Mesendoderm (in vitro differentiated cells): ENCODE measurements at places on chromosomes 11 and 22.
A peak's percentile ranks its signal among the peaks of the same experiment; 100 is the strongest.

DNA sequence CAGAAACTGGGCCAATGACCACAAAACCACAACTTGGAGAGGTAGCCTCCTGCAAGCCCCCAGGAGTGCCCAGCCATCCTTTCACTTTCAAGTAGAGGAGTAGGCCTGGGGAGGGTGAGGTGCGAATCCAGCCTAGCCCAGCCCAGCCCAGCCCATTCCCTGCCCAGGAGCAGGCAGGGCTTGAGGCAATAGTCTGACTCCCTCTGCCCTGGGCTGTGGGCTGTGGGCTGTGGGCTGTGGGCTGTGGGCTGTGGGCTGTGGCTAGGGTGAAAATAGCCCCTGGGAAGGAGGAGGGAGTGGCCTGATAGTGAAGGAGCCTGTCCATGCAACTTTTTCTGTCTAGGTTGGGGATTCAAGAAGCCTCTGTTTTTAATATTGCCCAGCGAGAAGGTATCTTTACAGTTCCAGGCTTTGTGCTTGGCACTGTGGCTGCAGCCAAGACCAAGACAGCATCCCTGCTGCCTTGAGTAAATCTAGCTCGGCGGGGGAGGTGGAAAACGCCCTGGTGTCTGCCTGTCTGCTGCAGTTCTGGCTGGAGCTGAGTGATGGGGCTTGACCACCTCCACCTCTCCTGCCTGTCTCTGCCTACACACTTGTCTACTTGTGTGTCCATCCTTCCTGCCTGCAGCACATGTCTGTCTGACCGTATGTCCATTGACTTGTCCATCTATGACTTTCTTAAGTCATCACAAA is 40.7 kb downstream of the LMO1 start:
- DNase-seq, result no peak
- no peak overlapping the region for H3K4me3 ChIP-seq
- no peaks in the 10 kb centered on the region for H3K4me1 ChIP-seq
- H3K27ac ChIP-seq, result no peak overlapping the region
- H3K27me3 ChIP-seq, result no peaks in the 10 kb centered on the region
- H3K36me3 ChIP-seq, result no peaks in the 10 kb centered on the region

DNA sequence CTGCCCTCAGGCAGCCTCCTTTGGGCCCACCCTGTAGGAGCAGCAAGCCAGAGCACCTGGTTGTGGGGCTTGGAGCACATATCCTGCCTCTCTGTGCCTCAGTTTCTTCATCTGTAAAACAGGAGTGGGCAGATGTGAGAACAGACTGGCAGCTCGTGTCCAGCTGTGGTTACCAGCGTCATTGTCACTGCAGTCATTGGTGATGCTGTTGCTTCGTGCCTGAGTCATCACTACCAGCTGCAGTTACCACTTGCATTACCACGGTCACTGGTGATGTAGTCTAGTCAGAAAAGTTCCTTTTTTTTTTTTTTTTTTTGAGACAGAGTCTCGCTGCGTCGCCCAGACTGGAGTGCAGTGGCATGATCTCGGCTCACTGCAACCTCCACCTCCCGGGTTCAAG is 20.4 kb downstream of the RSPH14 start:
- H3K4me1 ChIP-seq, result no peaks in the 10 kb centered on the region
- H3K4me3 ChIP-seq, result no peak overlapping the region
- DNase-seq, result no peak
- no peak overlapping the region for H3K27ac ChIP-seq
- H3K36me3 ChIP-seq, result no peaks in the 10 kb centered on the region

GRCh38 chr11:70619591-70619990 is 221.3 kb downstream of the CTTN start:
- no peak overlapping the region for H3K4me3 ChIP-seq
- H3K27ac ChIP-seq, result no peak overlapping the region
- H3K36me3 ChIP-seq, result no peaks in the 10 kb centered on the region
- no peaks in the 10 kb centered on the region for H3K4me1 ChIP-seq
- no peaks in the 10 kb centered on the region for H3K27me3 ChIP-seq

GRCh38 chr22:32661296-32661695 is 140.2 kb upstream of the TIMP3 start:
- no peak overlapping the region for H3K4me3 ChIP-seq
- H3K27ac ChIP-seq, result no peak overlapping the region

DNA sequence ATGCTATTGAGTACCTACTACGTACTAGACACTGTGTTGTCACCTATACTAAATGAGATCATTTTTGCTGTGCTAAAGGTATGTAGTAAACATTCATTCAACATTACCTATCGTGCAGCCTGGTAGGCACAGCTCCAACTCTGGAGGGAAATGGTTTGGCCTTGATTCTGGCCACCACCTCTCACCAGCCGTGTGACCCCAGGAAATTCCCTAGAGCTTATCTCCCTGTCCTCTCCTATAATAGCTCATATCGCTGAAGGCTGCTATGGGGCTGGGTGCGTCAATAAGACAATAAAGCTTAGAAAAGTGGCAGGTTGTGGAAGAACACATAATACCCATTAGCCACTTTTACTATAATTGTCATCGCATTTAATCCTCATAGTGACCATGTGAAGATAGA is 107.5 kb downstream of the MYO18B start:
- no peaks in the 10 kb centered on the region for H3K36me3 ChIP-seq
- H3K4me1 ChIP-seq, result no peaks in the 10 kb centered on the region
- no peak overlapping the region for H3K4me3 ChIP-seq
- DNase-seq, result no peak
- H3K27me3 ChIP-seq, result no peaks in the 10 kb centered on the region
- no peak overlapping the region for H3K27ac ChIP-seq

DNA sequence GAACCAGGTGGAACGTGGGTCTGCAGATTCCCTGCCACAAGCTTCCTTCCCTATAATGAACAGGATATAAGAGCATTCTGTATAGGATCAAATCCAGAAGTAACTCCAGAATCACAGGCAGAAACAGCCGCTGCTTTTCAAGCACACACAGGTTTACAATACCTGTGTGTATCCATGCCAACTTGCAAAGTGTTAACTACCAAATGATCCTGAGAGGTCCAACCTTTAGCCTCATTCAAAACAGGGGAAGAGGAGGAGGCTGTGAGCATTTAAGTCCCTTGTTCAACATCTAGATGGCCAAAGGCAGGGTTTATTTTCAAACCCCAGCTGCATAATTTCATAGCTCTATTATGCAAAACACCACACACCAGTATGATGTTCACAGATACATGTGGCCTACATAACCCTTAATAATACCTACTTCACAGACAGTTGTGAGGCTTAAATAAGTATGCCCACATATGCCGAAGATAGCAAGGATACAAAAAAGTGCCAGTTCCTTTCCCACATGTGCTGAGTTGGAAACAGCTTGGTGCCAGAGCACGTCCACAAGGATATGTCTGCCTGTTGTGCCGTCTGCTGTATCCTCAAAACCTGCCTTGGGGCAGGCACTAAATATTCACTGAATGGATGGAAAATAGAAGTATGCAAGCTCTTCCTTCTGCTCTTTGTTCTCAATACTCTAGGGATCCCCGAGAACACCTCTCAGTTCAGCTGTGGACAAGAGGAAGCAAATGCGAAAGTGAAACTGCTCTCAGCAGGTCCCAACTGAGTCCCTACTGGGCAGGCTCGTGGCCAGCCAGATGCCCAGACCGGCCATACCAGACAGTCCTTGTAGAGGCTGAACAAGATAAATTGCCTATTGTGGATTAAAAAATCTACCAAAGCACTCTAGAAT is 66.8 kb downstream of the LARGE1 start:
- peaks cover 16% of the 10 kb centered on the region for H3K4me1 ChIP-seq
- no peak overlapping the region for H3K4me3 ChIP-seq
- H3K27ac ChIP-seq, result no peak overlapping the region
- no peaks in the 10 kb centered on the region for H3K36me3 ChIP-seq
- no peaks in the 10 kb centered on the region for H3K27me3 ChIP-seq
- no peak for DNase-seq

- DNase-seq, result no peak
- no peaks in the 10 kb centered on the region for H3K36me3 ChIP-seq
- no peaks in the 10 kb centered on the region for H3K27me3 ChIP-seq
- no peaks in the 10 kb centered on the region for H3K4me1 ChIP-seq
- no peak overlapping the region for H3K27ac ChIP-seq
- no peak overlapping the region for H3K4me3 ChIP-seq
Measured at GRCh38 chr11:1834062-1834610, 654 bp upstream of the SYT8 start.

DNA sequence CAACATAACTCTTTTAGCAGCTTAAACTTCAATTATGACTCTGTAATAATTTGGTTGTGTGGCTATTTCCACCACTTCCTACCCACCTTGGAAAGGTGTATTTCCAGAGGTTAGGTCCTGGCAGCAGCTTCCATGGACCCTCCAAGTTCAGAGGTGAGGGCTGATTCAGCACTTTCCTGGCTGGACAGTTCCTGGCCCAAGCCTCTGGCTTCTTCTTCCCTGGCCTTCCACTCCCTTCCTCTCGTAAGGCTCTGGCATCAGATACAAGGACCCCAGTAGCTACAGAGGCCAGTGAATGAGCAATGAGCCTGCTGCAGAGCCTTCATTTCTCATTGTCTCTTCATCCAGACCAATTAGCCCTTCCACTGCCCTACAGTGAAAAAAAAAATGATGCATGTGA is 98.1 kb upstream of the KIRREL3 start:
- no peak overlapping the region for H3K4me3 ChIP-seq
- no peak overlapping the region for H3K27ac ChIP-seq
- peak; percentile 54 for DNase-seq
- no peaks in the 10 kb centered on the region for H3K4me1 ChIP-seq
- H3K36me3 ChIP-seq, result no peaks in the 10 kb centered on the region

DNA sequence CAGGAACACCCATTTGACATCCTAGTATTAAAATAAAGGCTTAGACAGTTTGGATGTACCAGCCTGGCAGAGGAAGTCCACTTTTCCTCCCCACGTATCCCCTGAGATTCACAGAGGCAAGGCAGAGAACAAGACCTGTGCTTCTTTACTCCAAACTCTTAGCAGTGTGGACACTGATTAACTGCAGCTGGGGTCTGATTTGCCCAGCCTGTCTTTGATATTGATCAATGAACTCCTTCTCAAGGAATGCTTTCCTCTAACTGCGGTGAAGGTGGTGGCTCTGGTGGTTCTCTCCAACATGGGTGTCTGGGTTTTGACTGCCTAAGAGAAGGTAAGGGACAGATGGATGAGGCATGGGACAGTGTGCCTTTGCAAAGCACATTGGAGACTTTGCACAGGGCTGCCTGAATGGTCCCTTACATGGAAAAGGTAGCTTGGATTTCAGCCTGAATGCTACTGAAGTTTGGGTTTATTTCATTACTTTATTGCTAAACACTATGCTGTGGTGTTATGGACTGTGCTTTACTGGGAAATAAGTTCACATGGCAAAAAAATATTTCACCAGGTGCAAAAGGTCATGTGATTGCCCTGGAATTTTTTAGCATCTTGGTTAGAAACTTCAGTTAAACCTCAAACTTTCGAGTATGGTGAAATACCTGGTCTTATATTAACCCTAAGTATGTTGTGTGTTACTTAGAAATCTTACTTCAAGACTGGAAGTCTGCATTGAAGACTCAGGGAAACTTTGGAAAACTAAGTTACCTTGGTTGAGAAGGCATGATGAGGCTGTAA is 1.8 kb downstream of the GAS2 start:
- H3K27me3 ChIP-seq, result peaks cover 4% of the 10 kb centered on the region
- H3K27ac ChIP-seq, result no peak overlapping the region

DNA sequence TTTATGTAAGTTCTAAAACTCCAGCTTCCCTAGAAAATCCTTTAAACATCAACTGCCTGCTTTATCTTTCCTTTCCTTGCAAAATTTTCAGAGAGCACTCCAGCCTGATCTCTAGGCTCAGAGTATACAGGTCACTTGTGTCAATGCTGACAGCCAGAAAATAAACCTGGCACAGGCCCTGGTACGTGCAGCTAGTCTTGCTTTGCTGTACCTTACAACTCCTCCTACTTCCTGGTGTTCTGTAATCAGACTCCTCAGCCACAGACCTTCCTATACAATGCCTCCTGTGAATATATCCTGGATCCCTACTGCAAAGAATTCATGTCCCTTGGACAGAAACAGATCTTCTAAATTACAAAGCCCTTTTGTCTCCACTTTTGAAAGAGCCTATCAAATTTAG is 24.2 kb upstream of the TMEM123 start:
- H3K4me3 ChIP-seq, result no peak overlapping the region
- H3K27me3 ChIP-seq, result no peaks in the 10 kb centered on the region
- H3K27ac ChIP-seq, result no peak overlapping the region
- no peak for DNase-seq
- peaks cover 8% of the 10 kb centered on the region for H3K4me1 ChIP-seq

- H3K27me3 ChIP-seq, result peaks cover 2% of the 10 kb centered on the region
- H3K36me3 ChIP-seq, result no peaks in the 10 kb centered on the region
- DNase-seq, result peak; percentile 51
Measured at GRCh38 chr22:49999063-49999945, 13.3 kb downstream of the IL17REL start.

DNA sequence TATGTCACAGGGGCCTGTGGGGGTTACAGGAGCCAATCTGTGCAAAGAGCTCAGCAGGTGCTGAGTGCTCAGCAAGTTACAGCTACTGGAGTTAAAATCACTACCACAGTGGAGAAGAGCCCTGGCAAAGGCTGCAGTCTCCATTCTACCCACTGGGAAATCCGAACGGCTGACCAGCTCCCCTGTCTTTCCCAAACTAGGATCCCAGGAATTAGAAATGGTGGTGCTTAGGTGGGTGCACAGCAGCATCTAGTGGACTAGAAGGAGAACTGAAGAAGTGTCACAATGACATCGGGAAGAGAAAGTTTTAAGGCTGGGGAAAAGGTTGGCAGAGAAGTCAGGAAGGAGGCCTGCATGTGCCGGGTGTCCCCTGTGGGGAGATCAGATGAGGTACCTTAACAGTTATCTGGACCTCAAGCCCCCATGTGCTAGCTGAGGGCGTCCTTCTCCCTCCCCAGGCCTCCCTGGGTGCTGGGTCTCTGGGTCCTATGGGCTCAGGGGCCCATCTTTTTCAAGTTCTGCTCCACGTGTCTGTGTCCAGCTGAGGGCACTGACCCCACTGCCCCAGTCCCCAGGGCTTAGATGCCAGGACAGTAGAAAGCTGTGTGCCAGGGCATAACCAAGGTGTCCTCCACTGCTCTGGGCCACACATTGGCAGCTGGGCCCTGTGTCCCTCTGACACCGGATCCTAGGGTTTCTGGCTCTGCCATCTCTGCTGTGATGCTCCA is 1.9 kb downstream of the PIWIL3 start:
- H3K27ac ChIP-seq, result no peak overlapping the region
- no peak overlapping the region for H3K4me3 ChIP-seq
- H3K27me3 ChIP-seq, result no peaks in the 10 kb centered on the region
- H3K4me1 ChIP-seq, result no peaks in the 10 kb centered on the region
- DNase-seq, result peak; percentile 96
- no peaks in the 10 kb centered on the region for H3K36me3 ChIP-seq

GRCh38 chr11:86571273-86571948 is 101.0 kb downstream of the ME3 start:
- H3K36me3 ChIP-seq, result no peaks in the 10 kb centered on the region
- H3K4me1 ChIP-seq, result peaks cover 2% of the 10 kb centered on the region
- no peak overlapping the region for H3K27ac ChIP-seq
